Mesothelial cell of epicardium (in vitro differentiated cells): ENCODE measurements at places on chromosomes 5 and 9.

GRCh38 chr9:31089549-31090221 is 1294.8 kb upstream of the ACO1 start:
- no peaks in the 10 kb centered on the region for H3K27me3 ChIP-seq
- no peak overlapping the region for H3K4me3 ChIP-seq
- H3K27ac ChIP-seq, result no peak overlapping the region

GRCh38 chr5:52504584-52505240 is 283.0 kb upstream of the ITGA1 start:
- H3K27ac ChIP-seq, result no peak overlapping the region
- DNase-seq, result no peak
- no peak overlapping the region for H3K4me3 ChIP-seq
- peaks cover 14% of the 10 kb centered on the region for H3K4me1 ChIP-seq
- no peaks in the 10 kb centered on the region for H3K27me3 ChIP-seq

GRCh38 chr5:83364312-83365299 is 106.9 kb upstream of the VCAN start:
- no peak overlapping the region for H3K4me3 ChIP-seq
- peaks cover 8% of the 10 kb centered on the region for H3K4me1 ChIP-seq
- no peaks in the 10 kb centered on the region for H3K36me3 ChIP-seq
- H3K27me3 ChIP-seq, result no peaks in the 10 kb centered on the region

DNA sequence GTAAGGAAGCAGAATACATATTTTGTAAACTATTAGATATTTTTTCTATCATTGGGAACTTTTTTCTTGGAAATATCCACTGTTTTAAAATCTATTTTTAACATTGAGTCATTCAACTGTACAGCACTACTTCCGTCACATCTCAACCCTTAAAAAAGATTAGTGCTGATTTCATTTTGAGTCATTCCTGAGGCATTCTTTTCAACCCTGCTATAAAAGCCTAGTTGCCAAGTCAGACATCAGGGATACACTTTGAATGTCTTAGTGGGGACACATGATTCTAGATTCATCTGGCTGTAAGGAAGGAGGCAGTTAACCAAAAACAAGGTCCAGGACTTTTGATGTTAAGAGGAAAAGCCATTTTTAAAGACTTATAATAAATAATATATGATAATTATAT is 160.9 kb downstream of the GIN1 start:
- H3K4me1 ChIP-seq, result peaks cover 4% of the 10 kb centered on the region
- no peak for DNase-seq
- no peak overlapping the region for H3K4me3 ChIP-seq
- H3K27ac ChIP-seq, result peak overlapping the region; percentile 81
- H3K27me3 ChIP-seq, result no peaks in the 10 kb centered on the region
- no peaks in the 10 kb centered on the region for H3K36me3 ChIP-seq

DNA sequence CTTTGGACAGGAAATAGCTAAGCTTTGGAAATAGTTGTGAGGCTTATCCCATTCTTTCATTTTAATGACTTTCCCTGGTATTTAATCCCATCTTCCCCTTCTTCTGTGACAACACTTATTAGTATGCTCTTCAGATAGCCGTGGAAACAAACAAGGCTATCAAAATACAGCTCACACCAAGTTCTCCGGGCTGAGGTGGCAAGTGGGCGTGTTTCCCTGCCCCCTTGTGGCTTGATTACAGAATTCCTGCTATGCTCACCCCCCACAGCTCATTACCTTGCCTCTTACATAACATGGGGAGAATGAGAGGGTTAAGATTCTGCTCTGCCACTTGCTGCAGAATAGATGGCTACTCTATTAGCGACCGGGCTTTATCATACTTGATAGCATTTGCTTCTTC is 437.1 kb upstream of the TLE4 start:
- H3K36me3 ChIP-seq, result no peaks in the 10 kb centered on the region
- H3K27me3 ChIP-seq, result peaks cover 7% of the 10 kb centered on the region
- no peak overlapping the region for H3K27ac ChIP-seq
- peaks cover 4% of the 10 kb centered on the region for H3K4me1 ChIP-seq
- no peak overlapping the region for H3K4me3 ChIP-seq

DNA sequence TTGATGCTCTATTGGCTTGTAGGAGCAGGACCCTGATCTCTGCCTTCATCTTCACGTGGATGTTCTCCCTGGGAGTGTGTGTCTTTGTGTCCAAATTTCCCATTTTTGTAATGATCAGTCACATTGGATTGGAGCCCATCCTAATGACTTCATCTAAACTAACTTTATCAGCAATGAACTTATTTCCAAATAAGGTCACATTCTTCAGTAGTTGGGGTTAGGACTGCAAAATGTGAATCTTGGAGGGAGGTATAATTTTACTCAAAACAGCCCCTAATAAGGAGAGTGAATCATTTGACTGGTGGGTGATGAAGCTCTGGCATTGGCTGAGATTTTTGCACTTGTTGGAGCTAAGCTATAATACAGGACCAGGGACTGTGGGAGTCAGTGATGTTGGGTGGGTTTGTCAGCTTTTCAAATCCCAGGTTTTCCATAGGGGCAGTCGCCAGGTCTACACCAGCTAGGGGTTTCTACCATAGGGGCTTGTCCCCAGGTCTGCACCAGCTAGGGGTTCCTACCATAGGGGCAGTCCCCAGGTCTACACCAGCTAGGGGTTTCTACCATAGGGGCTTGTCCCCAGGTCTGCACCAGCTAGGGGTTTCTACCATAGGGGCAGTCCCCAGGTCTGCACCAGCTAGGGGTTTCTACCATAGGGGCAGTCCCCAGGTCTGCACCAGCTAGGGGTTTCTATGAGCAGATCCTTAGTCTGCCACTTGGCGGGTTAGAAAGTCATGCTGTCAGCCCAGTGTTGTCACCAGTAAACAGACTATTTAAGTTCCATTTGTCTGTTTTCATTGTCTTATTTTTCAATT is 382.6 kb upstream of the DAP start:
- H3K4me3 ChIP-seq, result no peak overlapping the region
- DNase-seq, result no peak
- H3K4me1 ChIP-seq, result no peaks in the 10 kb centered on the region
- no peaks in the 10 kb centered on the region for H3K36me3 ChIP-seq
- H3K27ac ChIP-seq, result no peak overlapping the region

DNA sequence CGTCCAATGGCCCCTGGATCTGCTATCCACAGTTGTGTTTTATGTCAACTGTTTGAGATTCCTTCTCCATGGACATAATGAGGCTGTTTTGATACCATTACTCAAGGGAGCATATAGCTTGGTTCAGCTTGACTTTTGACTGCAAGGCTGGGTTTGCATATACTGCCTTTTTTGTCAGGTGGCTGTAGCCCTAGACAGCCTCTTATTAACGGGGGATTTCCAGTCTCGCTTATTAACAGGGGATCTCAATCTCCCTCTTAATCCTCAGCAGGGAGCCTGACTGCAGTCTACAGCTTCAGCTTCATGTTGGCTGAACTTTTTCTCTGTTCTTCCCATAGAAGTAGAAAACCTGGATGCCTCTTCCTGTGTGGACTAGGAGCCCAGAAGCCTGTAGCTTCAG is 73.7 kb upstream of the TNC start:
- peaks cover 5% of the 10 kb centered on the region for H3K36me3 ChIP-seq
- H3K27ac ChIP-seq, result no peak overlapping the region
- no peaks in the 10 kb centered on the region for H3K27me3 ChIP-seq
- H3K4me3 ChIP-seq, result no peak overlapping the region
- no peak for DNase-seq

GRCh38 chr5:133916479-133916878 is 51.9 kb downstream of the C5orf15 start:
- H3K27me3 ChIP-seq, result no peaks in the 10 kb centered on the region
- H3K36me3 ChIP-seq, result no peaks in the 10 kb centered on the region
- H3K4me1 ChIP-seq, result peaks cover 65% of the 10 kb centered on the region
- DNase-seq, result no peak
- H3K4me3 ChIP-seq, result no peak overlapping the region
- no peak overlapping the region for H3K27ac ChIP-seq

- H3K4me1 ChIP-seq, result no peaks in the 10 kb centered on the region
- no peak for DNase-seq
- H3K27ac ChIP-seq, result no peak overlapping the region
- no peaks in the 10 kb centered on the region for H3K36me3 ChIP-seq
Measured at GRCh38 chr9:23497137-23497504, 328.9 kb downstream of the ELAVL2 start.

DNA sequence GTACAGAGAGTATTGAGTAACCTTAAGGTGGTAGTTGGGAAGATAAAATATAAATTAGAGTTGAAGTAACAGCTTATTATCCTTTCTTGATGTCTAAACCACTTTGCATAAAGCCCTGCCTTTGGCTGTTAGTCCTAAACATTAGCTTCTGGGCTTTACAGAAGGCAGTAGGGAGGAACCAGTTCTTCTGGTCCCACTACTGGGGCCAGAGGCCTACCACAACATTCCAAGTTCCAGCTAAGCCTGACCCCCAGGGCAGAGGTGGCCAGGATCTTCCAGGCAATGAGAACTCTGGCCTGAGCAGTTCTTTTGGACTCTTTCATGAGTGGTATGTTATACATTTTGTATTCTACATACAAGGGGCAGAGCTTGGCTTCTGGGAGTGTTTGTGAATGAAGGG is 26.1 kb downstream of the DNAI1 start:
- DNase-seq, result no peak
- no peaks in the 10 kb centered on the region for H3K4me1 ChIP-seq
- no peak overlapping the region for H3K27ac ChIP-seq
- H3K36me3 ChIP-seq, result no peaks in the 10 kb centered on the region
- no peak overlapping the region for H3K4me3 ChIP-seq

- no peak overlapping the region for H3K4me3 ChIP-seq
- peaks cover 21% of the 10 kb centered on the region for H3K27me3 ChIP-seq
Measured at GRCh38 chr9:107653263-107653821, 163.8 kb upstream of the KLF4 start.

DNA sequence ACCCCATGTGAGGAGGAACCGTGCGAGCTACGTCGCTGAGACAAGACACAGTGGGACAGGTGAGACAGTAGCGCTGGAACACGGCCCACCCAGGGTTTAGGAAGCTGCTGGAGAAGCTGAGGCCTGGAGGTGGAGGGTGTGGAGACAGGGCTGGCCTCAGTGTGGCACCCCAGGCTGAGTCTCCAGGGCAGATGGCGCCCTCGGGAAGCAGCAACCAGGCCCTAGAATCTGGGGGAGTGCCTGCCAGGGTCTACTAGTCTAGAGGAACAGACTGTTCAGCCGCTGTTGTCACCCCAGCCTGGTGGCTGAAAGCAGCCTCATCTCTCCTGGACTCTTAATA is 4.6 kb upstream of the TERT start:
- peaks cover 80% of the 10 kb centered on the region for H3K27me3 ChIP-seq
- no peak for DNase-seq
- H3K27ac ChIP-seq, result no peak overlapping the region
- no peak overlapping the region for H3K4me3 ChIP-seq

DNA sequence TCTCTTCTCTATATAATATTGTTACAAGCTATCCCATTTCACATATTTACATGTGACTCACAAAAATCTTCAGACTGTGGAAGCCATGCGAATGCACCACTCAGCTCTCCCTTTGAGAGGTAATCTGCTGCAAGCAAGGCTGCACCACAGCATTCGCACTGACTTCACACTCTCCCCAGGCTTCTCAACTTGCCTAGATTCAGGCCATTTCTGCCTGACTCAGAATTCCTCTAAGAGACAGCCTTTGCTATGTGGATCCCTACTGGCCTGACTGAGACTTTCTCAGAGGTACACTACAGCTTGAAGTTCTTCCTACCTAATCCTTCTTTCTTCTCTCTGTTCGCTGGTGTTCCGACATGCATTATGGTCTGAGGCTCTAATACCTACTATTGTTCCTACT is 21.1 kb upstream of the DMRTA1 start:
- H3K4me1 ChIP-seq, result no peaks in the 10 kb centered on the region
- no peak for DNase-seq
- no peak overlapping the region for H3K27ac ChIP-seq
- no peaks in the 10 kb centered on the region for H3K36me3 ChIP-seq
- H3K4me3 ChIP-seq, result no peak overlapping the region
